SJSA1 (cell line): ENCODE measurements at places on chromosomes 4 and X.
A peak's percentile ranks its signal among the peaks of the same experiment; 100 is the strongest.

DNA sequence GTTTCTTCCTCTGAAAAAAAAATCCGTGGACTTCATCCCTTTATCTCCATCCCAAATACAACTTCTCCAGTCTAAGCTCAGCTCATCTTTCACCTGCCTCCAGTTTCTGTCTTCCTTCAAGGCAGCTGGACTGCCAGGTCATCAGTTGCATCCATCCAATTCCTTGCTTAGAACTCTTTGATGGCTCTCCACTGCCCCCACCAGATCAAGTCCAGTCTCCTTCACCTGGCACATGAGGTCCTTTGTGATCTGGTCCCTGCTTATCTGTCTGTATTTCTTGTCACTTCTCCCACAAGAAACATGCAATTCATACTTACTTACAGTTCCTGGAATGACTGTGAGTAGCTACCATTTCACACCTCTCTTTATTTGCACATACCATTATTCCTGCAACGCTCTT lies 33.8 kb downstream of the OTUD6A start:
- no peaks in the 10 kb centered on the region for H3K36me3 ChIP-seq
- no peak overlapping the region for H3K4me3 ChIP-seq
- H3K4me1 ChIP-seq: no peaks in the 10 kb centered on the region
- no peak for DNase-seq

GRCh38 chrX:17072721-17073230 lies 126.3 kb downstream of the REPS2 start:
- H3K27me3 ChIP-seq: no peaks in the 10 kb centered on the region
- no peak for DNase-seq
- H3K4me1 ChIP-seq: peaks cover 2% of the 10 kb centered on the region
- H3K4me3 ChIP-seq: no peak overlapping the region
- no peaks in the 10 kb centered on the region for H3K36me3 ChIP-seq

- peaks cover 5% of the 10 kb centered on the region; the same call in 1 of the 2 replicates for H3K4me1 ChIP-seq
- no peak overlapping the region for H3K4me3 ChIP-seq
- no peaks in the 10 kb centered on the region for H3K36me3 ChIP-seq
These were observed 4.3 kb upstream of the SHROOM2 start for GRCh38 chrX:9781941-9782340.

DNA sequence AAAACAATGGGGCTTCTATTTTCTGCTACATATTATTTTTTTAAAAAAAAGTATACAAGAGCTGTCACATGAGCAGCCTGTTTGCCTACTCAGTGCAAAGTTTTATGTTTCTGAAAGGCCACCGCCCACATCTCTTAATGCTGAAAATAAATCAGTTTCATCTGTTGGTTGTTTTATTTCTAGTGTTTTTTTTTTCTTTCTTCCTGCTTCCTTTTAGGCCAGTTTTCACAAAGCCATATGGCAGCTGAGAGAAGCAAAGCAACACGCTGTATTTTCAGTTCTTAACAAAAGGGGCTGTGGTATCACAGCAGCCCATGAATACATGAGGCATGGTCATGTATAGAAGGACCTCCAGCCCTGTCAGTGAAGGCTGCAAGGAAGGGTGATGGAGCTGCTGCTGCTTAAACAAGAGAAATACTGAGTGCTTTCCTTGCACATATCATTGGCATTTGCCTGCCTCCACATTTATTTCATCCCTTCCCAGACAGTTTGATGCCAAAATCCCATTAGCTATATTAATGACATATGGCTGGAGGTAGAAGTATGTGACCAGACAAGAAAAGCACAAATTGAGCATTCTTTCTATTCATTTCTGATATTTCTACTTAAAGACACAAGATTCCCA lies 172.5 kb downstream of the PCDH18 start:
- no peak overlapping the region for H3K4me3 ChIP-seq
- H3K4me1 ChIP-seq: peaks cover 6% of the 10 kb centered on the region
- H3K27me3 ChIP-seq: no peaks in the 10 kb centered on the region

- no peaks in the 10 kb centered on the region for H3K27me3 ChIP-seq
- DNase-seq: no peak
- H3K36me3 ChIP-seq: no peaks in the 10 kb centered on the region
- no peaks in the 10 kb centered on the region for H3K4me1 ChIP-seq
- H3K4me3 ChIP-seq: no peak overlapping the region
- no peak overlapping the region for H3K27ac ChIP-seq
These were observed 36.9 kb upstream of the CHIC1 start for GRCh38 chrX:73525928-73526690.

GRCh38 chrX:41338436-41338835 lies 4.5 kb downstream of the DDX3X start:
- DNase-seq: no peak
- H3K4me1 ChIP-seq: peaks cover 9% of the 10 kb centered on the region
- no peaks in the 10 kb centered on the region for H3K27me3 ChIP-seq

DNA sequence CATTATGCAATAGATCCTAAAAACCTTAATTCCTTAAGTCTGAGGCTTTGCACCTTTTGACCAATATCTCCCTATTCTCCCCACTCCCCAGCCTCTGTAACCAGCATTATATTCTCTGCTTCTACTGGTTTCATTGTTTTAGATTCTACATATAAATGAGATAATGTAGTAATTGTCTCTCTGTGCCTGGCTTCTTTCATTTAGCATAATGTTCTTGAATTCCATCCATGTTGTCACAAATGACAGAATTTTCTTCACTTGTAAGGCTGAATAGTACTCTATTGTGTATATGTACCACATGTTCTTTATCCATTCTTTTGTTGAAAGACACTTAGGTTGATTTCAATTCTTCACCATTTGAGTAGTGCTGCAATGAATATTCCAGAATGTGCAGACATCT lies 66.0 kb downstream of the MAGEC1 start:
- no peak overlapping the region for H3K27ac ChIP-seq
- H3K27me3 ChIP-seq: no peaks in the 10 kb centered on the region
- no peaks in the 10 kb centered on the region for H3K4me1 ChIP-seq
- H3K4me3 ChIP-seq: no peak overlapping the region

GRCh38 chr4:5012244-5012898 lies 6.9 kb downstream of the CYTL1 start:
- H3K4me1 ChIP-seq: no peaks in the 10 kb centered on the region
- DNase-seq: no peak
- H3K36me3 ChIP-seq: no peaks in the 10 kb centered on the region
- no peaks in the 10 kb centered on the region for H3K27me3 ChIP-seq
- H3K27ac ChIP-seq: no peak overlapping the region

- H3K4me3 ChIP-seq: no peak overlapping the region
- H3K36me3 ChIP-seq: no peaks in the 10 kb centered on the region
- no peaks in the 10 kb centered on the region for H3K4me1 ChIP-seq
- DNase-seq: no peak
- H3K27me3 ChIP-seq: no peaks in the 10 kb centered on the region
These were observed 409.0 kb downstream of the TECRL start for GRCh38 chr4:64000241-64000640.

GRCh38 chrX:109533631-109534030 lies 3.0 kb upstream of the NXT2 start:
- peaks cover 4% of the 10 kb centered on the region; the same call in 1 of the 2 replicates for H3K4me1 ChIP-seq
- no peaks in the 10 kb centered on the region for H3K36me3 ChIP-seq
- no peak overlapping the region for H3K27ac ChIP-seq
- H3K4me3 ChIP-seq: no peak overlapping the region

- no peak for DNase-seq
- no peaks in the 10 kb centered on the region for H3K36me3 ChIP-seq
- H3K27me3 ChIP-seq: no peaks in the 10 kb centered on the region
- H3K27ac ChIP-seq: no peak overlapping the region
These were observed 47.4 kb downstream of the MAMLD1 start for GRCh38 chrX:150410513-150410912.

DNA sequence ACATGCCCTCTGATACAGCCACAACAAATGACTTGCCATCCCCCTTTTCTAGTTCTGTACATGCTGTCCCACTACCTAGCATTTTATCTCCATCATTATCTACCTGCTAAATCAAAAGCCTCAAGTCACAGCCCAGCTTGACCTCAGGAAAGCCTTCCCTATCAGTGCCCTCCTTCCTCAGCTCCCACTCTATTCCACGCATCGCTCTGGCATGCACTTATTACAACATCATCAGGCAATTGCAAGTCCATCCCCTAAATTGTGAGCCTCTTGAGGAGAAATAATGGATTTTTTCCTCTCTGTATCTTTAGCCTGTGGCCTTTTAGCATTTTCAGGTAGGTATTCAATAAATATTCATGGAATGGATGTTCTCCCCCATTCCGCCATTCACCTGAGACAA lies 5.7 kb downstream of the ARL13A start:
- H3K36me3 ChIP-seq: no peaks in the 10 kb centered on the region
- no peak for DNase-seq

DNA sequence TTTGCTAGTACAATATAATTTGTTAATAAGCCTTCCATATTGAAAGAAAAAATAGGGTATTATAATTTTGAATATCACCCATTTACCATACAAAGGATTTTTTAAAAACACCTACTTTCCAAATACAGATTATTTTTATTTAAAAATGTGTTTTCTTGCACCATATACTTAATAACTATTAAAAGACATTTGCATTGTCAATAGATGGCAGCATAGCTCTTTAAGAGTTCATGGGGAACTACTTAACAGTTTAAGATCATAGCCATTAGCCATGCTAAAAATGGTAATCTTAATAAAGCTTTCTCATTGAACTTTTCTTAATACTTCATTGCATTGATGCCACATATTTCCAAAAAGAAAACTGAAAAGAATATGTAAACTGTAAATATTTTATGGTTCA lies 1995.9 kb downstream of the C4orf33 start:
- H3K4me3 ChIP-seq: no peak overlapping the region
- no peak for DNase-seq
- H3K27ac ChIP-seq: no peak overlapping the region
- no peaks in the 10 kb centered on the region for H3K4me1 ChIP-seq
- H3K27me3 ChIP-seq: no peaks in the 10 kb centered on the region

DNA sequence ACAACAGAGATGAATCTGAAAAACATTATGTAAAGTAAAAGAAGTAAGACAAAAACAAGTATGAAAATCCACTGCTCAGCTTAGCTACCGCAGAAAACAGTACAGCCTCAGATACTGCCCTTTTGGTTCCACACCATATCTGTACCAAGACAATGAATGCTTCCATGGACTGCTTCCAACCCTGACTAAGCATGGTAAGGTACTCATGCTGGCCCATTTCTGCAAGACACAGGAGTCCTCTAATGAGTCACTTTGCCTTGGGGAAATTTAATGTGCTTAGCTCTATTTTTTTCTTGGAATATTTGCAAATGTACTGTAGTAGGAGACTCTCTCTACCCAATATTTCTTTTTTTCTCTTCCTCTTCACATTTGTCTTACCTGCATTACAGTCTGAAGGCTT lies 931.7 kb upstream of the HS3ST1 start:
- no peak overlapping the region for H3K4me3 ChIP-seq
- H3K36me3 ChIP-seq: no peaks in the 10 kb centered on the region
- no peaks in the 10 kb centered on the region for H3K27me3 ChIP-seq
- H3K27ac ChIP-seq: no peak overlapping the region
- H3K4me1 ChIP-seq: no peaks in the 10 kb centered on the region

DNA sequence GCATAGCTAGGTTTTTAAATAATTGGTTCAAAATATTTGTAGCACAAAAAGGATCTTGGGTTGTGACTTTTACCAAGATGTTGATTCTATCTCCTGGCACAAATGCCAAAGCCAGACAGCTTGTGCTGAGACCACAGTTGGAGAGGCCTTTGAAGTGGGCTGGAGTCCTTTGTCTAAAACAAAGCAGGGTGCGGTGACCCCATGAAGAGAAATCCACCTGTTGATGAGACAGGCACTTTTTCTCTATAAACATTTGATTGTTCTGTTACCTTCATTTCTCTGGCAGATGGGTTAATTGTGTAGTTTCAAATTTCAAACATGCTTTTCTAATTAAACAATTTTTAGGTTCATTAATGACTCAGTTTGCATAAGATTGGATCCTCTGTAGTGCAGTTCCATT lies 56.7 kb downstream of the STOX2 start:
- H3K27me3 ChIP-seq: 0 out of 2 replicates have a peak, but pooled peaks cover 3% of the 10 kb centered on the region
- H3K4me3 ChIP-seq: no peak overlapping the region
- no peak overlapping the region for H3K27ac ChIP-seq
- no peaks in the 10 kb centered on the region for H3K36me3 ChIP-seq

DNA sequence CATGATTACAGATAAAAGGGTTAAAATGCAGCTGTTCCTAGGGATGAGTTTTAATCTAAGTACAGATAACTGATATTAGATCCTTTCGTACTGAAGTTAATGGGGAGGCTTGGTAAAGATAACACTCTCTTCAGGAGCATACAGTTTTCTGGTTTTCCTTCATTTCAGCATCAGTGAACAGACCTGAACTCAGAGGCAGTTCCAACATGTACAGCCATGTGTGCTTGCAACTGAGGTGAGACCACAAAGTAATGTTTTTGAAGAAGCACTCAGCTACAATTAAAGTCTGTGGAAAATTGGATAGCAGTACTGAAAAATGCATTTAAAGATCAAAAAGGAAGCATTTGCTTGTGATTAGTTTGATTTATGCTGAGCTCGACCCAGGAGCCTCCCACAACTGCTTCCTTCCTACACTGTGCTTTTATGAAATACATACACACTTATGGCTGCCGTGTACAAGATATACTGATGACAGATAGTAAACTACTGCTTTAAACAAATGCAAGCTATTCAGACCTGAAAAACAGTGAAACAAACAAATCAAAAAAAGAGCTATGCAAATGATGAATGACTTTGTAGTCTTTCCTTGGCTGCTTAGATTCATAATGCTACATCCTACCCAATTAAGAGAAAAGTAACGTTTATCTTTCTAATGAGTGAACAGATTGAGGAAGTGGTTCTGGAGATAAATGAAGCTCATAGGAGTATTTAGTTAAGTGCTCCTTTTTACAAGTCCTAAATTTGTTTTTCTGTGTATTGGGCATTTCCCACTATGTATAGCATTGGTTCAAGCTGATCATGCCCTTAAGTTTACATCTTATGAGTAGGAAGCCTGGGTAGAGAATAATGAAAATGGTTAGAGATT lies 68.4 kb downstream of the PDLIM5 start:
- 0 out of 2 replicates have a peak, but pooled peaks cover 5% of the 10 kb centered on the region for H3K36me3 ChIP-seq
- no peak overlapping the region for H3K4me3 ChIP-seq
- H3K4me1 ChIP-seq: peaks cover 55% of the 10 kb centered on the region
- no peak overlapping the region for H3K27ac ChIP-seq

DNA sequence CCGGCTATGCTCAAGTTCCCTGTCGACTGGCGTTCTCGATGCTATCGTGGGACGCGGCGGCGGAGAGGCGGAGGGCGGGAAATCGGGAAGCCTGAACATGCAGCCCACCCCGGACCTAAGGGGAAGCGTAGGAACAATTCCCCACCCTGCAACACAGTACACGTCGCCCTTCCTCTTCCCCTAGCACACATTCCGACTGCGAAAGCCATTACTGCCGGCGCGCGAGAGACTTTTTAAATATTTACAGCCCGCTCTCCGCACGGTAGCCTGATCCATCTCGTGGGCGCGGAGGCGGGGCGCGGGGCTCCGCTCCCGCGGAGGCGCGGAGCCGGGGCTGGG lies 48.1 kb upstream of the BCOR start:
- DNase-seq: no peak
- peak overlapping the region; percentile 17; the same call in 1 of the 2 replicates for H3K4me3 ChIP-seq
- no peak overlapping the region for H3K27ac ChIP-seq
- no peaks in the 10 kb centered on the region for H3K36me3 ChIP-seq

DNA sequence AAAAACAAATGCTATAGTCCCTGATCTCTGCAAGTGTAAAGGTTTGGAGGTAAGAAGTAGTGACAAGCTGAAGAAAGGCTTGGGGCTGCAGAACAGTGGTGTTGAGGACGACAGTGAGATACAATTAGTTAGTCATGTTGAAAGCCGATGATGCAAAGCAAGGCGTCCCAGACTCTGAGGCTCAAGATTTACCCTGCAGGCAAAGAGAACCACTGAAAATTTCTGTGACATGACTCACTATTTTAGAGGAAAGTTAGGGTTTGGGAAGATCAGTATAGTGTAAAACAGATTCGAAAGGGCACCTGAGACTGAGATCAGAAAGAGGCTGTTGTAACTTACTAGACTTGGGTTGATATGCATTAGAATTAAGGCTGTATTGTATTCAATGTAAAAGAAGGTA lies 281.3 kb upstream of the FTHL17 start:
- H3K27ac ChIP-seq: no peak overlapping the region
- H3K4me1 ChIP-seq: peaks cover 17% of the 10 kb centered on the region
- H3K4me3 ChIP-seq: no peak overlapping the region
- peak; percentile 43 for DNase-seq
- no peaks in the 10 kb centered on the region for H3K36me3 ChIP-seq
